Progenitor cell of endocrine pancreas (in vitro differentiated cells): ENCODE measurements at places on chromosomes 2 and 18.

GRCh38 chr2:109277406-109277805 is 148.4 kb downstream of the SH3RF3 start:
- DNase-seq, result no peak

GRCh38 chr2:9280224-9280623 is 73.6 kb downstream of the ASAP2 start:
- DNase-seq, result no peak

GRCh38 chr2:11750422-11750821 is 4.0 kb downstream of the LPIN1 start:
- no peak for DNase-seq

DNA sequence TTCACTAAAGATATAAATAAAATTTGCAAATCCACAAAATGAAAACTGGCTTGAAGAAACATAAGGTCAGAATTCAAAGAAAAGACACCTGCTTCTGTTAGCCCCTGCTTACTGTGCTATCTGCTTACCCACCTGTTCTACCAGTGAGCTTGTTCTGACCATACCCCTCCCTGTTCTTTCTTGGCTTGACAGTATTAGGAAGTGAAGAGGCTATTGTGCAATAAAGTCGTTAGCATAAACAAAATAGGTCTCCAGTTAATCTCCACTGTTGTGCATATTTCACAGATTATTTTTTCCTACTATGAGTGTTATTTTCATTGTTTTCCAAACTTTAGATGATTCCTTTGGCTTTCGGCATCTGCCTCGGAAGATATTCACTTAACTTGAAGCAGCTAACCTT is 322.1 kb downstream of the CCDC85A start:
- DNase-seq, result no peak

GRCh38 chr18:63297687-63298399 is 21.7 kb downstream of the BCL2 start:
- no peak for DNase-seq

GRCh38 chr2:69123182-69123581 is 110.2 kb downstream of the ANTXR1 start:
- DNase-seq, result no peak

DNA sequence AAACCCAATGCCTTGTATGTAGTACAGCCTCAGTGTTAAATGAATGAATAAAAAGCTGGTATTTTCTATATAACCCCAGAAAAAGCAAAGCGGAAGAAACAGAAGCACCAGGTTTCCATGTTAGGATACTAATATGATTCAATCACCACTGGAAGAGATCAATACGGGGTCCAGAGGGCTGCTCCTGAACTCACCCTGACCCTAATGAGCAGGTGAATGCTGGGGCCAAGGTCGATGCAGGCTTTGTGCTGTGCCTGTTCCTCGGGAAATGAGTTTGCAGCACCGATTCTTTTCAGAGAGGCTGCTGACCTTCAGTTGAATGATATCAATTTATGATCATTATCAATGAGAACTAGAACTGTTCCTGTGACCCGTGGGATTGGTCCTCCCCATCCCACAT is 228.5 kb downstream of the CDCA7 start:
- DNase-seq, result no peak

- no peak for DNase-seq
These were observed 449.5 kb upstream of the PKDCC start for GRCh38 chr2:41598161-41598894.

DNA sequence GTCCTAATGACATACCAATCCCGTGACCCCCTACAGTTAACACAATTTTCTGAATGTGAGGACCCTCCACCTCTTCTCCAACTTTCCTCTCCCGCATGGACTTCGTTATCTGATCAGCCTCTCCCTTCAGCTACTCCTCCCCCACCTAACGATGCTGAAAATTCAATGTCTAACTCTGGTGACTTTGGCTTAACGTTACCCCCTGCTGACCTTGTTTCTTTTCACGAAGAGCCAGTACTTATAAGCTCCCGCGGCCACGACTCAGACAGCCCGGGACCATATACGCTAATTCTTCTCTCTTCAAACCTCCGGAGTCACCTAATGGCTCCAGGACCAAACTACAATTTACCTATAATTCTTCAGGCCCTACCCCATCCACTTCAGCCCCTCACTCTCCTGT is 29.2 kb downstream of the VPS54 start:
- DNase-seq, result no peak

GRCh38 chr2:56014046-56014730 is 90.6 kb upstream of the EFEMP1 start:
- DNase-seq, result no peak

DNA sequence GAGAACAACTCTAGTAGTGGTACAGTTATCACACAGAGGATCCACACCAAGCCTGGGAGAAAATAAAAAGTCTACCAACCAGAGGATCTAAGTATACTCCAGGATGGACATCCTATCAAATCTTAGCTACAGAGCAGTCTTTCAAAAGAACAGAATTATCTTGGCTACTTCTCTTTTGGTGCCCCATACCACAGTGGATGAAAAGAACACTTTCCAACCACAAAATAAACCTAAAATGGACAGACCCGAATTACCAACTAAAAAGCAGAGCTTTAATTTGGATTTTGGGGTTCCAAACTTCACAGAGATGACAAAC is 116.1 kb downstream of the SRBD1 start:
- no peak for DNase-seq

- DNase-seq, result no peak
These were observed 20.2 kb downstream of the RUFY4 start for GRCh38 chr2:218089259-218089658.

DNA sequence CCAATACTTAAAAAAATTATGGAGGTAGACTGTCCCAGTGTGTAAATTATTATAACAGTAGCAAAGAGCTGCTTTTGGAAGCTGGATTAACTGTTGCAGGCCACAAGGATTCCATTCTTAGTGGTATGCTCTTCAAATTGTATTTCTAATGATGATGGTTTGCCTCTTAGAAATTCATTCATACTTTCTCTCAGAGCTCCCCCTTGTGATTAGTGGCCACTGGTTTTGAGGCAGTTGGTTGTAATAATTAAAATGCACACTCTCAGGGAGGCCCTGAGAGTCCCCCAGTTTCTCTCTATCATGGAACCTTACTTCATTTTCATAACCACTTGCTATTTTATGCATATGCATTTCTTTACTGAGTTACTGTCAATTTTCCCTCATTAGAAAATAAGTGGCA is 122.5 kb downstream of the PLA2R1 start:
- no peak for DNase-seq

GRCh38 chr2:150007815-150008430 is 420.3 kb upstream of the MMADHC start:
- DNase-seq, result no peak

- no peak for DNase-seq
These were observed 94.0 kb downstream of the GLI2 start for GRCh38 chr2:120829633-120830025.

DNA sequence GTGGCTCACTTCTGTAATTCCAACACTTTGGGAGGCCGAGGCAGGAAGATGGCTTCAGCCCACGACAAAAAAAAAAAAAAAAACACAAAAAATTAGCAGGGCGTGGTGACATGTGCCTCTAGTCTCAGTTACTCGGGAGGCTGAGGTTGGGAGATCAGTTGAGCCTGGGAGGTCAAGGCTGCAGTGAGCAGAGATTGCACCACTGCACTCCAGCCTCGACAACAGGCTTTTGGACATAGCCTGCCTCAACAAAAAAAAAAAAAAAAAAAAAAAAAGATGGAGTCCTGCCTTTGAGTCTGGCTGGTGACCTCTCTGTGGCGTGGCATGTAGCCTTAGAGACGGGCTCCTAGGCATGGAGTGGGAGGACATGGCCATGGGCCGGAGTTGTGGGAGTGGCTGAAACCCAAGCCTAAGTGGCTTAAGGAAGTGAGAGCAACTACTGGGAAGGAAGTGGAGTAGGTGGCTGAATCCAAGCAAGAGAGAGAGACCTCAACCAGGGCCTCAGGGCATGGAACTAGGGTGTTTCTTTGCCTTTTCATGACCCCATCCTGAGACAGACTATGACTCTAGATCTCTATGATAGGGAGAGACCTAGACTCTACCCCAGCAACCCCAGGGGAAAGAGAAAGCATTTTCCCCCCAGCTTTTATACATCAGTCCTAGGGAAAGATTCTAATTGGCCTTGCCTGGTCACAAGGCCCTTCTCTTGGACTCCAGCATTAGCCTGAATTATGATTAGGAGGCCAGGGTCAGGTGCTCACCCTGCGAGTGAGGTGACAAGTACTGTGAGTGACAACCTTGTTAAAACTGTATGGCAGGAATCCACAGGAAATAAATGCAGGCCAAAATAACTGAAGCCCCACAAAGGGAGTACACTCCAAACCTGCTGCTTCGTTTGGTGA is 34.2 kb downstream of the NPAS2 start:
- no peak for DNase-seq

GRCh38 chr2:58558881-58559280 is 317.8 kb upstream of the FANCL start:
- no peak for DNase-seq

DNA sequence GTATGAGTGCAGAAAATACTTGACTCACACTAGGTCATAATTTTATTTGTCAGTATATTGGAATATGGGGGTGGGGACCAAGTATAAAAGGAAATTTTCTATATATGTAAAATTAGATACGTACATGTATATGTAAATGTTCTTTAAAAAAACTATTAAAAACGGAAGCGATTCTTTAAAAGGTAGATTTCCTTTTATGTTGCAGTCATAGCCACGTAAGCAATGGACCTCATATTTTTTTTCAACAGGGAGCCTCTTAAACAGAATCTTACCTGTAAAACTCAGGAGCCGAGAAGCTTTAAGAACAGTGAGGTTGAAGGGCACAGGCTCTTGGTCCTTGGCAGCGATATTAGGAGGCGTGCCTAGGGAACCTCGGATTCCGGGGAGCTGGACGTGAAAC is 3.3 kb downstream of the RHBDD1 start:
- no peak for DNase-seq

DNA sequence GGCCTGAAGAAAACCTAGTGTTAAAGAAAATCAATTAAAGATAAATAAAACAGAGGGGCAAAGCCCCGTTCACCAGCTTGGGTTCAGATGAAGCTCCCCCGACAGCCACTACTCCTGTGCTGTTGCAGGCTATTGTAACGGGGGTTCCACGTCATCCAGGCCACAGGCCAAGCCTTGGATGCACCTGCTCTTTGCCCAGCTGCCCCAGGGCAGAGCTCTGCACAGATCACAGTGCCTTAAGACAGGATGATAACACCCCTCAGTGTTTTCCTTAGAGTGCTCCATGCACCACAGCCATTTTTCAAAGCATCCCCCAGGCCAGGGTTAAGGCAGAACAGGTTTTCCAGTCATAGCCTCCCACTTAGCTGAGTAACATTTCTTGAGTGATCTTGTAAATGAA is 32.0 kb downstream of the FASTKD2 start:
- DNase-seq, result no peak

DNA sequence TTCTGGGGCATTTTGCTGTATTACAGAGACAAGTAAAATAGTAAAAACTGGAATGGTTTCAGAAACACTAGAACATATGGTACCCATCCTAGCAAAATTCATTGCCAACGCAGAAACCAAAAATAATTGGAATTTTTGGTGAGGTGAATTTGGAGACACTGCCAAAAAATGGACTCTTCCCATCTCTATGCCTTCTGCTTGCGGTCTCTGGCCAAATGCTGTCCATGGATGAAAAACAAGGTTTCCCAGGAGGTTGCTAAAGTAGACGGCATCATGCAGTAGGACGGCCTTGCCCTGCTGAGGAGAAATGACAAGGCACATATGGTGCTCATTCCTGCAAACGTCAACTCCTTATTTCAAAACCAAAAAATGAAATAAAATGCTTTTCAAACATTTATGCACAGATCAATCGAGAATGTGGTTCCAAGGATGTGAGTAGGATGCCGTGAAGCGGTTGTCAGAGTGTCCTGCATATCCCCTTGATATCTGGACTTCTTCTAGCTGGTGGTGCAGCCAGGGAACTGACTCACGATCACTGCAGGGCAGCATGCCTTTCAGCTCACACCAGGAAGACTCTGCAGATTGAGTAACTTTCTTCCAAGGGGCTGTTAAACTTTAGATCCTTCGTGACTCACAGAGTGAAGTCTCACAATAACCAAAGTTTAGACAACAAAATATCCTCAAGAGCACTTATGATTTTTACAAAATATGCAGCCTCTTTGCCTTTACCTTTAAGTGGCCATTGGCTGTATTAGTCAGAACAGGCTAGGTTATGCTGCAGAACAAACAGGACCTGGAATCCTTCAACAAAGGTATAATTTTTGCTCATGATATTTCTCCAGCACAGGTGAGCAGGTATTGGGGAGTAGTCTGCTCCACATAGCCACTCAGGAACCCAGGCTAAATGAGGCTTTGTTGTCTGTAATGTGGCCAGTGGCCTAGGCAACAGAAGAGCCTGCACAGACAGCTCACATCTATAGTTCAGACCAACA is 149.4 kb upstream of the NDUFV2 start:
- DNase-seq, result no peak

GRCh38 chr18:33873112-33873511 is 295.1 kb downstream of the ASXL3 start:
- DNase-seq, result no peak
